KG1 (cell line): ENCODE measurements at places on chromosomes 5 and 9.

DNA sequence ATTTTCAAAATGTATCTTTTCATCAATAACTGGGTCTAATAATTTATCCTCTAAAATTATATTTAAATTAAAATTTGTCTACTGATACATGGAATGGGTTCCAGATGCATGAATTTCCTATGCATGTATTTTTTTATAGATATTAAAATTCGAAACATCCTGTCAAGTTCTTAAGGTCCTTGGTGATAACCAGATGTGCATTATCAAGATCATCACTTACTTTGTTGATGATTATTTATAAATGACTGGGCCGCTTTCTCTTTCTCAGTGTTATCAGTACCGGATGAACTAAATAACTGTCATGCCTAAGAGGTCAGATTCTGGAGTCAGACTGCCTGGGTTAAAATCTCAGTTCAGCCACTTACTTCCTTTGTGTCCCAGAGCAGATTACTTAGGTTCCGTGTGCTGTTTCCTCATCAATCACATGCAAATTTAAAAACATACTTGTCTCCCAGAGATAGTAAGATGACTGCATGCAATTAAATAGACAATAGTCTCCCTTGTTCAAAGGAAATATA lies 124.3 kb downstream of the TEX10 start:
- DNase-seq, result no peak

DNA sequence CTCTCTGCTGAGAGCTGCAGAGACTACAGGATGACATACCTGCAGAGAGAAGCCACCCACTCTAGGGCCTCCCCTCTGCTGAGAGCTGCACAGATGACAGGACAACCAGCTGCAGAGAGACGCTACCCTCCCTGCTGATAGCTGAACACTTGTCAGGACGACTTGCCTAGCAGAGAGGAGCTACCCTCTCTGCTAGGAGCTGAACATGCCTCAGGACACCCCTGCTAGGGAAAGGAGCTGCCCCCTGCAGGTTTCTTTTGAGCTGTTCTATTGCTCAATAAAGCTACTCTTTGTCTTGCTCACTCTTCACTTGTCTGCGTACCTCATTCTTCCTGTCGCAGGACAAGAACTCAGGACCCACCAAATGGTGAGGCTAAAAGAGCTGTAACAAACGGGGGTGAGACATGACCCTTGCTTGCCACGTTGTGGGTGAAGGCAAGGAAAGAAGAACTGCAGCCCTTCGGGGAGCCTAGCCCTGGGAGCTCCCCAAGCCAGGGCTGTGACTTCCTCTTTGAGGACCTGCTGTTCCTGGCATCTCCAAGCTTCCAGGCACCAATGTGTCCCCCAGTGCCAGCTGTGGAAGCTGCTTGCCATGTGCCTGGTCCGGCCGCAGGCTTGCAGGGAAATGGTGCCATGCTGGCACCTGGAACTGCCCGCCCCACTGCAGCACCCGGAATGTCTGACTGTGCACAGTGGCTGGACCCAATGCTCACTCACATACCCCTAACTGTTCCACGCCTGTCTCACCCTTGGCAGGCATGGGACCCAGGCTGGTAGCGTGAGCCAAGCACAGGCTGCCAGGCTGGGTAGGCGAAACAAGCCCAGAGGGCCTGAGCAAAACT lies 5.1 kb upstream of the TESK1 start:
- no peak for DNase-seq

GRCh38 chr9:8134635-8135034 lies 335.1 kb upstream of the DMAC1 start:
- no peak for DNase-seq

DNA sequence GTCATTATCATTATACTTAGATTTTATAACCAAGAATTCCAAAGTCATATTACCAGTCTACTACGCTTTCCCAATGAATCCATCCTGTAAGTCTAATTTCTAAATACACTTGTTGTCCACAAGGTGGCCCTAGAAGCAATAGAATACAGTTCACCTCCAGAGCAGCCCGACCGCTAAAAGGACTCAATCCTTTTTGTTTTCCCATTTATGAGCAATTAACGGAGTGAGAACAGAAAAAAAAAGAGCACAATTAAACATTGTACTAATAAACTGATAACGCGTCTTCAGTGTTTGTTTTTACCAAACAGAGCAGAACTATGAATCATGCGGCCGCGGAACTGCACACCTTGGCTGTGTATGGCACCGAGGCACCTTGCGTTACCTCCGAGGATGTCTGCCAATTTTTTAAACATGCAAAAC lies 160.7 kb upstream of the DAPK1 start:
- DNase-seq, result no peak

- DNase-seq, result no peak
Measured at GRCh38 chr5:123785162-123786071, 273.4 kb downstream of the CSNK1G3 start.

- DNase-seq, result no peak
Measured at GRCh38 chr9:23341346-23341745, 484.7 kb downstream of the ELAVL2 start.

DNA sequence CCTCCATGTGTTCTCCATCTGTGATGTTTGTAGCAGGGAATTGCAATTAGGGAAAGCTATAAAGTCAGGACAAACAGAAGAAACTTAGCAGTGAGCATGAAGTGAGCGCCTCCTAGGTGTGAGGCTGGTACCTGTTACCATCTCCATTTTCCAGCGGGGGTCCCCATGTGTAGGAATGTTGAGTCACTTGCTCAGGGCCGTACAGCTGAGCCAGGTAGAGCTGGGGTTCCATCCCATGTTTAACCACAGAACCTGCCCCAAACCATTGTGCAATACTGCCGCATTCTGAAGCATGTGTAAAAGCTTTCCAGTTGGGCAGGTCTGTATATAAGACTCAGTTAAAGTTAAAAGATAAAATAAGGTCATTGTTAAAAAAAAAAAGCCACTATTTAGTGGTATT lies 62.7 kb downstream of the NDFIP1 start:
- no peak for DNase-seq

GRCh38 chr9:91422758-91423711 lies 597 bp downstream of the NFIL3 start:
- no peak for DNase-seq

DNA sequence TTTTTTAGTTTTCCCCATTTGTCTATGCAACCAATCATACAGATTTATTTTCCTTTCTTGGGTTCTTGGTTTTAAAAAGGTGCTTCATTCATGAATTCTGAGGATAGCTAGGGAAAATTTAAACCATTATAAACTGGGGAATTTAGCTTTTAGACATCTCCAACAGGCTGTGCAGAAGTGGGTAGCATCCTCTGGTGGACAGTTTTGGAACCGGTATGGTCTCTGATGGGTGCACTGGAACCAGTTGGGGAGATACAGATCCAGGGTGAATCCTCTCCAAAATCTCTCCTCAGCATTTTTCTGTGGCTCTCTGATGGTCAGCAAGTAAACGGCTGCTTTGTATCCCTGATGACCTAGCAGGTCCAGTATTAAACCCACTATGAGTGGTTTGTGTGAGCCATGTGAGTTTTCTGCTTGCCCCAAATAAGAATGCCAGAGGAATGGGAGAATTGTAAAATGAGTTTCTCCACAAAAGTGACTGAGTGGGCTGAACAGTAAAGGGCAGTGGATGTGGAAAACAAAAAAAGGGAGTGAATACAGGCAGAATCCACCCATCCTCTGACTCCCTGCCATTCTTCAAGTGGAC lies 9.1 kb upstream of the DNAJC25 start:
- DNase-seq, result no peak

GRCh38 chr5:152642880-152643279 lies 237.8 kb upstream of the NMUR2 start:
- no peak for DNase-seq

DNA sequence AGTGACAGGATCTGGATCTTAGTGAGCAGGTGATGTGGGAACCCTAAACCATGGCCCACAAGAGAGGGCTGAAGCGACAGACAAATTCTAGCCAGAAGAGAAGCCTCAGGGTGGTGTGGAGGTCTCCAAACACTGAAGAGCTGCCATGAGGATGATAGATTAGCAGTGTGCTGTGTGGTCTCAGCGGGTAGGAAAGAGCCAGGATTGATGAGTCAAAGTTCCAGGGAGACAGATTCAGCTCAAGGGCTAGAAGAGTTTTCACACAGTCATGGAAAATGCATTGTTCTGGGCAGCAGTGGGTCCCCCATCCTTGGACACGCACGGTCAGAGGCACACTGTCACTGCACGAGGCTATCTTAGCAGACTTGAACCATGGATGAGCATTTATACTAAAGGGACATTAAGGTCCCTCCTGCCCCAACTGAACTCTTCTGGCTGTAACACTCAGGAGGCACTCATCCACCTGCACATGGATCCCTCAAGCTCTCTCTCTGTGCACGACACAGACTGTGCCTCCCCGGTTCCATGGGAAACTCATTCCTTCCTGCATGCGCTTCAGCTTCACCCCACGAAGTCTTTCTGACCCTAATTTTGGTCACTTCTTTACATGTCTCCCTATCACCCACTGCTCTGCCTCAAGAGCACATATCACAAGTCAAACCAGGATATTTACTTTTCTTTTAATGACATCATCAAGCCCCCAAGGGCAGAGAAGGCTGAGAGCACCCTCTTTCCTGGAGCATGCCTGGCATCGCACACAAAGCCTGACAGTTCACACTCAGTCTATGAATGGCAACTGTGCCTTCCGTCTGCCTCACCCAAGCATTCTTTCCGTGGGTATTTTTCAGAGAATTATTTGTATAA lies 84.8 kb downstream of the TLE1 start:
- DNase-seq, result no peak

- no peak for DNase-seq
Measured at GRCh38 chr5:6396836-6397535, 18.6 kb upstream of the MED10 start.

DNA sequence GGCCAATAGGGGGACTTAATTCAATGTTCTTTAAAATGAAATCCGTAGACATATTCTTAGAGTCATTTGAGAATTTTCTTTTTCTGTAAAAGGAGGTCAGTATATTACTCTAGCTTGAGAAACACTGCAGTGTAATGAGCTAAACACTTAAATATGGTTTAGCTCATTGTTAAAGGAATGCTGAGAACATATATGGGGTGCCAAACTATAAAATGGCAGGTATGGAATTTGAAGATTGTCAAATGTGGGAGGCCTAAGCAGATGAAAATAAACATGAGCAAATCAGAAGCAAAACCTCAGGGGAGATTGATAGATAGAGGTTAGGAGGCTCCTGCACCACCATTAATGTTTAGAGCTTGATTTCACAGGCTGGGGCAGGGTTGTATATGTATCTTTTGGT lies 57.9 kb downstream of the STX17 start:
- DNase-seq, result no peak

GRCh38 chr9:124784509-124784908 lies 7.6 kb downstream of the OLFML2A start:
- DNase-seq, result no peak

GRCh38 chr5:66561256-66561990 lies 34.8 kb upstream of the MAST4 start:
- no peak for DNase-seq

GRCh38 chr5:155129513-155129880 lies 115.9 kb downstream of the KIF4B start:
- no peak for DNase-seq

GRCh38 chr5:149936700-149937091 lies 7.9 kb downstream of the PDE6A start:
- no peak for DNase-seq

- no peak for DNase-seq
Measured at GRCh38 chr9:95084254-95084934, 233.1 kb downstream of the FANCC start.

DNA sequence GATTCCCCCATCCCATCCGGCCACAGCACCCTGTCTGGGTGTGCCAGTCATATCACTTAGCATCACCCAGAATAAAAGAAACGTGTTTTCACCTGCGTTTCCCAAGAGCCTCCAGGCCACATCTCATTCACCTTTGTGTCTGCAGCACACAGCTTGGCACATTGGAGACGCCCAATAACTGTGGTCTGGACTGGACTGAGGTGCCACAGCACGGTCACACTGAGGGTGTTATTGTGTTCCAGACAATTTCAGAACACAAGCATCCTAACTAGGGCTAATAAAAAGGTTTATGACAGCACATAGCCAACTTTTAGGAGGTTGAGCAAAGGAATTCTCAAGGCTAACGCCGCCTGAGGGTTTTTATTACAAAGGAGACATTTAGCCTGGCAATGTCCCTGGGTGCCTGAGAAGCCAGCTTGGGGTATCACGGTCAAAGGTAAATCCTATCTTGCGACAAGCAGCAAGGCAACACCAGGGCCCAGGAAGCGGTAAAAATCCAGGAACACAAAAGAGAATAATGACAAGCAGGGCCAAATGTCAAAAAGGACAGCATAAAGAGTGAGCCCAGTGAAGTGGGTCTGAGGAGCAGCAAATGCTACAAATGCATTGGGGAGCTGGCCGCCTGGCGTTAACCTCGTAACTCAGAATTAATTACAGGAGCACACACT lies 3.4 kb downstream of the EPB41L4B start:
- DNase-seq, result no peak

DNA sequence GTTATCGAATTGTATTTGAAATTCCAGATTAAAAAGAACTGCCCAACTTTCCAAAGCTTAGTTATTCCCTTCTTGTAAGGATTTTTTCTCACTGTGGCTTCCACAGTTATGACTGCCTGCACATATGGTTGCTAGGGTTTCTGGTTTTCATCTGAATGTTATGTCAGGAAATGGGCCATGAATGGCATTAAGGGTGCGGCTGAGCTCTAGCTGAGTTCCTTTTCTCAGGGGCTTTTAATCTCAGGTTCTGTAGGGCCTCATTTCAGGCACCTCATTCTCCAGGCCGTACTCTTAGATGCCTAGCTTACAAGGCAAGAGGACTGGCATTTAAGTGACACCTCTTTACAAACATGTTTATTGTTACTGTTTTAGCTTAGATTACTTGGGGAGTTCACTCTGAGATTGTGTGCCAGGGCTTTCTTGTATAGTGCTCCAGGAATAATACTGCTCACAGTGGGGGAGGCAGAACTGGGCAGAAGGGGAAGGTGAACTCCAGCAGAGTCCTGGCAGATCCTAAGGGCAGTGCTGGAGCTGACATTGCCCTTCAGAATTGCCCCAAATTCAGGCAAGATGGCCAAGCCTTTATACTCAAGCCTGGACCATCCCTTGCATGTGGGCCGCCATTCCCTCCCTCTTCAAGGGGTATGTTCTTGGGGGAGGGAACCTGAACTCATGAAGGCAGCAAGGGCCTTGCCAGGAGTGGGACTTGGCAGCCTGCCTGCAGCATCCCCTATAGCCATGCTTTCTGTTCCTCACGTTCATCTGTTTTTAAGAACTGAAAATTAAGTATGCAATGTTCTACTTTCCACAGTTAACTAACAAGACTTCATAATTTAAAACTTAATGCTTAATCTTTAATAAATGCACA lies 111.5 kb downstream of the KDM4C start:
- no peak for DNase-seq

DNA sequence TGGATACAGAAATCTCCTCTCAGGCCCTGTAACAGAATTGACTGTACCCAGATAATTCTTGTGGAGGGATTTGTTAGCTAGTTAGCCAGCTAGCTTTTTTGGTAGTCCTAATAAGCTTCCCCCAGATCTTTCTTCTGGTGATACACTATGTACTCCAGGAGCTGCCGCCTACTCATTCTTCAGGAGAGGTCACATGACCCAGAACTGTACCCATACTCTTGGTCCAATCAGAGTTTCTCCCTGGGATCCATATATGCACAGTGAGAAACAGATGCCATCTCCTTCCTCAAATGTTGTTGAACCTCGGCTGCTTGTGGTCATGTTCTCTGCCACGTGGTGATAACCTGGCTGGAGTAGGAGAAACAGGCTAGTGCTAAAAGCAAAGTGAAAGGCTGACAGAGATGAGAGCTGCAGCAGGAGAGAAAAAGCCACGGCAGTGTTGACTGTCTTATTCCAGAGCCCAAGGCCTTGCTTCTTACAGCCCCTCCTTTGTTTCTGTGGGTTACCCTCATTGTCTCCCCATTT lies 123.0 kb upstream of the RFX3 start:
- no peak for DNase-seq

- DNase-seq, result peak; percentile 56
Measured at GRCh38 chr5:43555895-43556606, 826 bp downstream of the PAIP1 start.
